ENCODE measurements at places on chromosomes 3 and 15. TPM values are rescaled to one million over a fixed set of nuclear protein-coding genes. Genes with fewer than 3 reads are reported as not detected.

C2CD4A gene
- 0.12 TPM for total RNA-seq

CILP gene
- under 0.01 TPM for total RNA-seq

GPR87 gene
- not detected for total RNA-seq

PLD1 gene
- total RNA-seq: 16.7 TPM

RHOV gene
- not detected for total RNA-seq

CSPG4 gene
- total RNA-seq: 122 TPM

SAMMSON gene
- 0.25 TPM for total RNA-seq

PSMA4 gene
- 428 TPM for total RNA-seq

TP53BP1 gene
- 135 TPM for total RNA-seq

SCN11A gene
- under 0.01 TPM for total RNA-seq

KNG1 gene
- total RNA-seq: not detected

TMEM158 gene
- total RNA-seq: 375 TPM

SOX14 gene
- not detected for total RNA-seq

CRABP1 gene
- total RNA-seq: not detected

KLHL40 gene
- total RNA-seq: not detected

FBN1 gene
- total RNA-seq: 481 TPM

HDAC11 gene
- total RNA-seq: 11.5 TPM

SNX22 gene
- 0.87 TPM for total RNA-seq

GPX1 gene
- total RNA-seq: 234 TPM

STAB1 gene
- 0.62 TPM for total RNA-seq

GOLGA6L10 gene
- total RNA-seq: 0.11 TPM

DZIP1L gene
- total RNA-seq: 40.7 TPM

TUSC7 gene
- total RNA-seq: not detected

STXBP5L gene
- under 0.01 TPM for total RNA-seq

ECE2 gene
- not detected for total RNA-seq

SRGAP3 gene
- 3.1 TPM for total RNA-seq

DUSP7 gene
- 8.6 TPM for total RNA-seq

Measured in uterine smooth muscle cell (primary cell).